Stimulated activated CD8-positive, alpha-beta memory T cell treated with anti-CD3 and anti-CD28 coated beads, Interleukin-7, amount 100 ng/mL, for 48 hours (primary cell): ENCODE measurements at places on chromosomes 16 and 17.

DNA sequence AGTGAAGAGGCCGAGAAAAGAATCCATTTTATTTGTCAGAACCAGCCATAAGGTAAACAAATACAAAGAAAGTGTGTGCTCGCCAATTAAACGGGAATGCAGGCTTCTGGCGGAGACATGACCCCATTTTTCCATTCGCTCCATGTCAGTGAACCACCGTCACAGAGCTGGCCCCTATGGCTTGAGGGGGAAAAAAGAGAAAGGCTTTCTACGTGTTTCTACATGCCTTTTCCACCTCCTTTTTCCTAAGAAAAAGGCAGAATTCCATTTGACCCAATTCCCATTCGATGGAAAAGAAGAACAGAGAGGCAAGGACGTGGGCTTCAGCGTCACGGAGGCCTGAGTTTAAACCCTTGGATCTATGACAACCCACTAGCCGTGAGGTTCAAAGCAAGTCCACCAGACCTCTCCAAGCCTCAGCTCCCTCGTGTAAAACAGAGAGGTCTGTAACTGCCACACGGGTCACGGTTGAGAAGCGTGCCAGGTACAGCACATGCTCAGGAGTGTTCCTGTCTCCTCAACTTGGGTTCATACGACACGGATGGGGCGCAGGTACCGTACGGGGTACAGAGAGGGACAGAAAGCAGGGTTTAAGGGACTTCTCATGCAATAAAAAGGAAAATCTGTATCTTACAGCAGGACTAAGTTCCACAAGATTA lies 91.9 kb downstream of the NXN start:
- DNase-seq: no peak

DNA sequence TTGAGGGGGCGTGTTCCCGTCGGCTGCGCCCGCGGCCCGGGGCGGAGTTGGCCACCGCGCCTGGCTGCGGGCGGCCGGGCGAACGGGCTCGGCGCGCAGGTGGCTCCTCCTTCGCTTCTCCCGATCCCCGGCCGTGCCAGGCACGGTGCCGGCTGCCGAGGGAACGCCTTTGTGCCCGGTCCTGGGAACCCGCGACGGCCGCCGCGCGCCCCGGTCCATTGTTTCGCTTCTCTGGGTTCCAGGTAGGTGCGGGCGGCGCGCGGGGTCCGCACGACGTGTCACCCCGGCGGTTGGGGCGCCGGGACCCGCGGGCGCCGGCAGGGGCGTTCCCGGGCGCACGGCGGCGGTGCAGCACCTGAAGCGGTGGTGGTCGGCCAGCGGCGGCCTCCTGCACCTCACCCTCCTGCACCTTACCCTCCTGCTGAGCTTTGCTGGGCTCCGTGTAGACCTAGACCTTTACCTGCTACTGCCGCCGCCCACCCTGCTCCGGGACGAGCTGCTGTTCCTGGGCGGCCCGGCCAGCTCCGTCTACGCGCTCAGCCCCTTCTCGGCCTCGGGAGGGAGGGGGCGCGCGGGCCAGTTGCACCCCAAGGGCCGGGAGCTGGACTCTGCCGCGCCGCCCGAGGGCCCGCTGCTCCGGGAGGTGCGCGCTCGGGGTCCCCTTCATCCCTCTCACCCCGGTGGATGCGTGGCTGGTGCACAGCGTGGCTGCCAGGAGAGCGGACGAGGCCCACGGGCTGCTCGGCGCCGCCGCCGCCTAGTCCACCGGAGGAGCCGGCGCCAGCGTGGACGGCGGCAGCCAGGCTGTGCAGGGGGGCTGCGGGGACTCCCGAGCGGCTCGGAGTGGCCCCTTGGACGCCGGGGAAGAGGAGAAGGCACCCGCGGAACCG lies 99.9 kb downstream of the EFCAB13 start:
- DNase-seq: no peak

DNA sequence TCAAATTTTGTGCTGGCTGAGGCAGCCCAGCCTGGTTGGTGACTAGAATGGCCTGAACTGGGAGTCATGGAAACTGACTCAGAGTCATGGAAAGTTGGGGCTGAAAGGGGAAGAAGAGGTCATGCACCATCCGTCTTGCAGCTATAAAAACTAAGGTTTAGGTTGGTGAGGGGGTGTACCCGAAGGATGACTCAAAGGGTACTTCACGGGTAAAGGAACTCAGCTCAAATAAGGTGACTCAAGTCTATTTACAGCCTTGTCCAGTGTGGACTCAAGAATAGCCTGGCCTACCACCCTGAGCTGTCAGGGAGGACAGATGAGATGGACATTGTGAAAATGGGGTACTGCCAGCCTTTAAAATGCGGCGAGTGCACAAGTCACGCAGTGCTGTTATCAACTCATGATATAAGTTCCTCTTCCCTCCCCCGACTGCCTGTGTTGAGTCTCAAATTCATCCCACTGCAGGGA lies 18.6 kb downstream of the CD300LB start:
- peak; percentile 74 for DNase-seq

DNA sequence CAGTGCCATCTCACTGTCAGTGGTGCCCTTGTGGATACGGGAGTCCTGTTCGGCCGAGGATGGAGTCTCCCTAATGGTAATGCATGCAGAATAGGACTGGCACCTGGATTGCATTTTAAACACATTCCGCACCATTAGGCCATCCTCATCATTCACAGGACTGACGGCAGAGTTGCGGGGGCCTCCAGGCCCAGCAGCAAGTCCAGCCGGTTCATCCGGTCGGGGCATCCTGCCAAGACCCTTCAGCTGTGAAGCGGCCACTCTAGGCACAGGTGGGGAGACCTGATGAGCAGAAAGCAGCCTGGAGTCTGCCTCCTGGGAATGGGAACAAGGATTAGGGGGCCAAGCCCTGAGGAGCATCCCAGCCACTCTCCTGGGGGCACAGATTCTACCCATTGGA lies 90.3 kb upstream of the XYLT1 start:
- DNase-seq: no peak

DNA sequence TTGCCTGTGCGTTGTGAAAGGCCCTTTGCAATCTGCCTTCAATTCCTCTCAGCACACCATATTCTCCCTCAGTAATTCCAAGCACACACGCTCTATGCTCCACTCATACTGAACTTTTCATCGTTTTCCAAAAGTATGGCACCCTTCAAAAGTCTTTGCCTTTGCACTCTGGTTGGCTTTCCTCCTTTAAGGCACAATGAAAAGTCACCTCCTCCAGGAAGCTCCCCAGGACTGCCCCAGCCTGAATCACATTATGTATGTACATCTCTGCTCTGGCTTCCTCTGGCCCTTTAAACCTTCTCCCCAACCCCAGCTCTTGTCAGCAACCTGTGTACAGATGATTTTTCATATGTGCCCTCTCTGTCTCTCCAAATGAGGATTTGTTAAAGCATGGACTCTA lies 250.7 kb downstream of the MAF start:
- no peak for DNase-seq

DNA sequence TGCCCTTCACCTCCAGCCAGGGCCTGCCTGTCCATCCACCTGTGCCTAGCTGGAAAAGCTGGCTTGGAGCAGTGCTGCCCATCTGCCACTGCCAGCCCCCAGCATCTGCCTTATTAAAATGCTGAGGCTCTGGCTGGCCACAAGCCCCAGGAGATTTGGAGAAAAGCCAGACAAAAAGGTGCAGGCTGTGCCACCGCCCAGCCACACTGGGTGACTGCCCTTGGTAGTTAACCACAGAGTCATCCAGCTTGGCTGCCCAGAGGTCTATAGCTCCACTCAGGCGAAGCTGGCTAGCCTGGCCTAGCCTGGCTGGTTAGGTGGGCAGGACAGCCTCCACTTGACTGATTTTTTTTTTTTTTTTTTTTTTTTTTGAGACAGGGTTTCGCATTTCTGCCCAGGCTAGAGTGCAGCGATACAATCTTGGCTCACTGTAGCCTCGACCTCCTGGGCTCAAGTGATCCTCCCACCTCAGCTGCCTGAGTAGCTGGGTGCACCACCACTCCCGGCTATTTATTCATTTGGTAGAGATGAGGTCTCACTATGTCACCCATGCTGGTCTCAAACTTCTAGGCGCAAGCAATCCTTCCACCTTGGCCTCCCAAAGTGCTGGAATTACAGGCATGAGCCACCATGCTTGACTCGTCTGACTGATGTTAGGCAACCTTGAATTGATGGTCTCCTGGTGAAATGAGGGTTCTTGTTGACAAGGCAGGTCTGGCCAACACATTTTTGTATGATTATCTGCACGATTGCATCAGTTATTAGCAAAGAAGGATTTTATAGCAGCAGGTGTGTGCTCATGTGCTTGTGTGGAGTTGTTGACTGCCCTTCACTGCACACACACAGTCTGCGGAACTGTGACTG lies 103.8 kb downstream of the RAB11FIP4 start:
- no peak for DNase-seq

GRCh38 chr17:50952013-50952412 lies 85.9 kb upstream of the TOB1 start:
- no peak for DNase-seq

DNA sequence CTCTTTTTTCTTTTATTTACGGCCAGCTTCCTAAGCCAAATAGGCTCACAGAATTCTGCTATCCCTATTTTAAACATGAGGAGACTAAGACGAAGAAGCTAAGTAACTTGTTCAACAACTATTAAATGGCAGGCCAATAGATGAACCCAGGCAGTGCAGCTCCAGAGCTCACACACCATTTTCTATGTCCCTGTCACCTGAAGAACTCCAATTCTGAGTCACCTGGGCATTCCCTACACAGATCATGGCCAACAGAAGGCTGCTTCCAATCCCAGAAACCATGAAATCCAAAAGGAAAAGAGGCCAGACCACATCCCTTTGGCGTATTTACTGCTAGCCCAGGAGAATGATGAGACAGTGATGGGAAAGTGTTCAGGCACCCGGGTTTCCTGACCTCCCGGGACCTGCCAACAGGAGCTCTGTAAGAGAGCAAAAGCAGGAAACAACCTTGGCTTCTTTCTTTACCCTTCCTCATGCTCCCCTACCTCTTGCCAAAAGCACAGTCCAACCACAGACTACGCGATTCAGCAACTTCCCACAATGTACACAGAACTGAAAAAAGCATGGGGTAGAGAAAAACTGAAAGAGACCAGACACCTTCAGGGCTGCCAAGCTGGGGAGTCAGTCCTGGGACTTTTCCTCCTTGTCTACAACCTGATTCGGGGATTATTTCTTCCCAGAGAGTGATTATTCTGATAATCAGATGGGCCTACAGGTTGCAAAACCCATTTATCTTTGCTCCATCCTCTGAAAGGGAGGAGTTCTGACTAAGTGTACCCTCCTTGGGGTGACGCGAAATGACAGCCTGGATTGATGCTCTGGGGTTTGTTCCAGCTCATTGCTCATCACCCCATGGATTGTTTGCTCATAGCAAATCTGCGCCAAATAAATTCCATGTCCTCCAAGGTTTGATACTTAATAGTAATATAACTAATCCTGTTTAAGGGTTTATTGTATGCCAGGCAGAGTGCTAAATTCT lies 47.8 kb upstream of the HAS3 start:
- no peak for DNase-seq

- no peak for DNase-seq
These were observed 10.6 kb downstream of the TCF25 start for GRCh38 chr16:89884041-89884421.

GRCh38 chr17:50035421-50035879 lies 20.5 kb upstream of the ITGA3 start:
- no peak for DNase-seq

DNA sequence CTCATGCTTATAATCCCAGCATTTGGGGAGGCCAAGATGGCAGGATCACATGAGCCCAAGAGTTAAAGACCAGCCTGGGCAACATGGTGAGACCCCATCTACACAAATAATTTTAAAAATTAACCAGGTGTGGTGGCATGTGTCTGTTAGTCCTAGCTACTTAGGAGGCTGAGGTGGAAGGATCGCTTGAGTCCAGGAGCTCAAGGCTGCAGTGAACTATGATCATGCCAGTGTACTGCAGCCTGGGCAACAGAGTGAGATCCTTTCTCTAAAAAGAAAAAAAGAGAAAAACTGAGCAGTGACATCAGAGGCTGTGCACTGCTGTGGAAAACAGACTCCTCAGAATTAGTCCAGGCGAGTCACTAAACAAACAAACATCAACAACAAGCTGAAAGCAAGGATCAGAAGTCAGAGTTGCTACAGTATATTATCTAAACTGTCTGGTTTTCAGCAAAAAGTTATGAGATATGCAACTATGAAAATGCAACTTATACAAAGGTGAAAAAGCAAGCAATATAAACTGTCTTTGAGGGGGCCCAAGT lies 39.3 kb downstream of the CBFB start:
- DNase-seq: no peak

GRCh38 chr16:23597003-23597756 lies 1.1 kb upstream of the NDUFAB1 start:
- no peak for DNase-seq

DNA sequence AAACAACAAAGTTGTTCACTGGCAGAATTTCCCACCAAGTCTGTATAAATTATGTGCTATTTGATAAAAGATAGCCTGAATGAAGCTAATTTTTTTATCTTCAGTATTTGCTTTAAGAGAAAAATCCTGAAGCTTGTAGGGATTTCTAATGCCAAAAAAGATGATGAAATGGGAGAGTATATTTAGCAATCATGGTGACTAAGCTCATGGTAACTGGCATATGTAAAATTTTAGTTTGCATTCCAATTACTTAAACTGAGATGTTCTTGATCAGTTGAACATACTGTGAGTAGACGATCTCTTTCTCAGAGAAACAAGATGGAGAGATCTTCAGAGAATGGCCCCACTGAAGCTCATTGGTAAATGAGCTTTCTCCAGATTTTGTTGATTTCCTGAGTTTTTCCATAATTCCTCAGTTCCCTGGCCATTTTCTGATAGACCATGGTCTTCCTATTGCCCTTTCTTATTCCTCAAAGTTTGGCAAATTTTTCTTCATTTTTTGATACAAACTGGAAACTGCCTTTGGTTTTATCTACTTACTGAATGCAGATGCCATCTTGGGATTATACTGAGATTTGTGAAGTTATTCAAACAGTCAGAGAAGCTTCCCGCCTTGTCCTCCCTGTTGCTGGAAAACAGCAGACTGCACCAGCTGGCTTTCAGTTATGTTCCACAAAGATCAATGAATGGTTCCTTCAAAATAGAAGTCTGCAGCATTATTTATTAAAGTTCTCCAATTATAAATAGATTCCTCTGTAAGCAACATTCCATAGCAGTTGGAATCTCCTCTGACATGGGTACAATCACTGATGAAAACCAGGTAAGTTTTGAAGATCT lies 68.3 kb upstream of the ALOX12 start:
- no peak for DNase-seq

DNA sequence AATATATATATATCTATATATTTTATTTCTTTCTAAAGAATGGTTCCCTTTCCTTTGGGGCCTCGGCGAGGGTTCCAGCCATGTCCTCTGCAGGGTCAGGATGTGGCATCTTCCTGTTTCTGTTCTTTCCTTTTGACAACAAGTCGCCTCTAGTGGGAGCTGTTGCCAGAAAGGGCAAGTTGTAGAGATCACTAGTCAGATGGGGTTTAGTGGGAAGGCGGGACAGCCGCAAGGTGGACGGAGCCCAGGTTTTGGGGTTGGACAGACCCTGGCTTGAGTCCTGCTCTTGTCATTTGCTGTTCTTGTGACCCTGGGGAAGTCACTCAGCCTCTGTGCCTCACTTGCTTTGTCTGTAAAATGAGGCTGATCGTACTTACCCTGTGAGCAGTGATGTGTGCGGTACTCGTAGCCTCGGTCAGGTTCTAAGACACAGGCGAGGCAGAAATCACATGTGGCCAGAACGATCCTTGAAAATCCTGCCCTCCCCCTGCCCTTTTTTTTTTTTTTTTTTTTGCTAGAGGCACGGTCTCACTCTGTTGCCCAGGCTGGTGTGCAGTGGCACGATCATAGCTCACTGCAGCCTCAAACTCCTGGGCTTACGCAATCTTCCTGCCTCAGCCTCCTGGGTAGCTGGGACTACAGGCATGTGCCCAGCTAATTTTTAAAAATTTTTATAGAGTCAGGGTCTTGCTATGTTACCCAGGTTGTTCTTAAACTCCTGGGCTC lies 80.1 kb downstream of the ABCC6 start:
- no peak for DNase-seq

GRCh38 chr17:7614425-7615264 lies at the start of gene FXR2:
FXR2 (minus strand) TSS chr17:7614897; CDS start chr17:7614532, 365 bp downstream.
- peak; percentile 100 for DNase-seq
